CD14-positive monocyte (primary cell): ENCODE measurements at places on chromosomes 5 and 9.

GRCh38 chr5:5418764-5419163 is 3.7 kb upstream of the ICE1 start:
- DNase-seq = no peak

DNA sequence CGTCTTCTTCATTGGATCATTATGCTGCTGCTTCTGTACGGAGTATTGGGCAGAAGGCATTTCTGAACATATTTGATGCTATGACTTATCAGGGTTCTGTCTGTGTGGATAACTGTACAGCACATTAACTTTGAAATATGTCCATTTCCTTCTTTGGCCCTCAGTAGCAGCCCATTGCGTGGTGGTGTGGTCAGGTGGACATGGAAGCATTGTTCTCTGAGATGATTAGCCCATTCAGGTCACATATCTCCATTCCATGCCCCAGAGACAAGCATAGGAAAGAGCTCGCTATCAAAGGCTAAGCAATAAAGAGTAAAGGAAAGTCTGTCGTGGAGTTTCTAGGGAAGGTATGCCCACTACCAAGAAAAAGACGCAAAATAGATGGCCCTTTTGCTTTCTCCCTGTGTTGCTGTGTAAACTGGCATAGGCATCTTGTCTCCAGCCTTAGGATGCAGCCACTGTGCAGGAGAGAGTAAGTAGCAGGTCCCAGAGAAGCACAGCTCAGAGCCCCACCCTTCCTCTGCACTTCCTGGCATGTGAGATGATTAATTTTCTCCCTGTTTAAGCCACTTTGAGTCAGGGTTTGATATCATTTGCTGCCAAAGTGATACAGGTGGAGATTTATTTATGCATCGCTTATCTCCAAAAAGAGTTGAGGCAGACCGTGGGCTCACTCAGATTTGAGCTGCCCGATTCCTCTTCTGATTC is 221.9 kb downstream of the PDZD2 start:
- DNase-seq = no peak

GRCh38 chr5:171808951-171809350 is 23.3 kb downstream of the SMIM23 start:
- no peak for DNase-seq

GRCh38 chr9:104981543-104982129 is 53.7 kb upstream of the ABCA1 start:
- DNase-seq = no peak

DNA sequence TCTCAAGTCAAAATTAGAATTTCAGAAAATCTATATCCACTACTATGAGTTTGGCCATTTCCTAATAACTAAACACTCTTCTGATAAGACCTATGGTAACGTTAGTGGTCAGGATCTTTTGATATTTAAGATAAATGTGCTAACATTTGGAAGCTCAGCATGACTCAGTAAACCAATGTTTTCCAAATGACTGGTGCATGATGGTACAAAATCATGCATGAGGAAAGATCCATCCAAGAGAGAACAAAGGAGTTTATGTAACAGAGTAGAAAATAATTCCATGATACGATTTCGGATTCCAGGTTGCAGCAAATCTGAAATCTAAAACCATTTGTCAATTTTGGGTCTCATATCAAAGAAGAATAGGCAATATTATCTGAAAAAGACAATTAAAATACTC is 279.2 kb downstream of the NSG2 start:
- no peak for DNase-seq

GRCh38 chr5:147860641-147861025 is 17.9 kb upstream of the SCGB3A2 start:
- DNase-seq = no peak

DNA sequence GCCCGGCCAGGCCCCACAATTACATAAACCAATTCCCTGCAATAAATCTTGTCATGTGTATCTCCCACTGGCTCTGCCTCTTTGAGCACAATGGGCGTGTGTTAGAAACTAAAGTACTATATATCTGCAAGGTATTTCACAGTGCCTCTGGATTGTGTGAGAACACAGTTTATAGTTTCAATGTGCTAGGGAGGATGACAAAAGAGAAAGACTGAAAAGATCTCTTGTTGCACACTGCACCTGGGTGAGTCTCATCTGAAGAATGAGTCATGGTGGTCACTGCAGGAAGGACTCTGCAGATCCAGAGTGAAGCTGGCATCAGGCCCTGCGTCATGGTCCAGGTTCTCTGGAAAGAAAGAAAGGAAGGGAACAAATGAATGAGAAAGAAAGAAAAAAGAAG is 20.7 kb upstream of the CTSV start:
- no peak for DNase-seq

DNA sequence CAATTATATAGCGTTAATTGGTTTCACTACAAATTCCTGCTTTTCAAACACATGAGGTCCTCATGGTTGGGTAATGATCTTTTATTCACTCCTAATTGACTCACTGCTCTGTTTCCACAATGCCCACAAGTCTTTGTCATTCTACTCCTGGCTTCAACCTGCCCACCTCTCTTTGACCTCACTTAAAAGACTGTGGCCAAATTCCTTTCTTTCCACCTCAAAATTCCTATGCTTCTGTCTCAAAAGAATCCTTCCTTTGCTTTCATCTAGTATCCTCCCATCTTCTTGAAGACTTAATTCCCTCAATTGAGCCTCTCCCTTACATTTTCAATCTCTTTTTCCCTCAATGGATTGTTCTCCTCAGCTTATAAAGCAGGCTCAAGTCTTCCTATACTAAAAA is 4.9 kb downstream of the APBA1 start:
- no peak for DNase-seq

- no peak for DNase-seq
These were observed 212.5 kb upstream of the IER5L start for GRCh38 chr9:129390541-129390940.

GRCh38 chr9:134210511-134210907 is 46.1 kb upstream of the RNU6ATAC start:
- DNase-seq = no peak

DNA sequence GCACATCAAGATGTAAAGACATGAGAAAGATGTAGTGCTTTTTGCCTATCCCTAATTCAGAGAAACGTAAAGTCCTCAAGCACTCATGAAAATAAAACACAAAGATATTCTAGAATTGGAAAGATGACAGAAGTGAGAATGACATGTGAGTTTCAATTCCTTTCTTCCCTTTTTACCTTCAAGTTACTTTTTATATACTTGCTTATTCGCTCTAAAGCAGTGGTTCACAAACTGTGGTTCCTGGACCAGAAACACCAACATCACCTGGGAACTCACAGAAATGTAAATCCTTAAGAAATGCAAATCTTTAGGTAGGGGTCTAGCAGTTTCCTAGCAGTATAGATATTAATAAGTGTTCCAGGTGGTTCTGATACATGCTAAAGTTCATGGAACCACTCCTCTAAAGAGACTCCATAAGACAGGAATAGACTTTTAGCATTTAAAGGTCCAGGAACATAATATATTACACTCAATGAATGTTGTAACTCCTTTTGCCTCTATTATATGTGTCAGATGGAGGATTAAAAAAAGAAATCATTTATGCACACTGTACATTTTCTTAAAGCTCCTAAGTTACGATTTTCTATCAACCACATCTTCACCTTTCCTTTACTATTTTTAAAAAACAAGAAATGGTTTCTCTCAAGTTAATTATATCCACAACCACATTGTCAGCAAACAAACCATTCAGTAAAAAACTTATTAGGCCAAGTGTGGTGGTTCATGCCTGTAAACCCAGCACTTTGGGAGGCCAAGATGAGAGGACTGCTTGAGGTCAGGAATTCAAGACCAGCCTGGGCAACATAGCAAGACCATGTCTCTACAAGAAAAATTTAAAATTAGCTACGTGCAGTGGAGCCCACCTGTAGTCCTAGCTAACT is 39.9 kb downstream of the ERP44 start:
- DNase-seq = no peak

GRCh38 chr5:157523976-157524375 is 51.6 kb downstream of the ADAM19 start:
- DNase-seq = no peak

DNA sequence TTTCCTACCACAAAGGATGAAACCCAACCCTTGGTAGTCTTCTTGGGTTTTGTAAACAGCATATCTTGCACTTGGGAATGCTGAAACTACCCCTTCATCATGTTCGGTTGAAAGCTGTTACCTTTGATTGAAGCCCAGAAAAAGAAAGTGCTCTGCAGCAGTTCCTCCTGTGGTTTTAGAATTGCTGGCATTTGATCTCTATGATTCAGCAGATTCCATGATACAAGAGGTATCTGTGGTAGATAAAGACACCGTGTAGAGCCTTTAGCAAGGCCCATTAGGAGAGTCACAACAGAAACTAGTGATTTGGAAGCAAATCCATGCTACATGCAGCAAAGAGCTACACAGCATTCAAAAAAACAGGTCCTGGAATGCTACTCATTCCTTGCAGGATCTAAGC is 557.0 kb downstream of the TLE1 start:
- no peak for DNase-seq

DNA sequence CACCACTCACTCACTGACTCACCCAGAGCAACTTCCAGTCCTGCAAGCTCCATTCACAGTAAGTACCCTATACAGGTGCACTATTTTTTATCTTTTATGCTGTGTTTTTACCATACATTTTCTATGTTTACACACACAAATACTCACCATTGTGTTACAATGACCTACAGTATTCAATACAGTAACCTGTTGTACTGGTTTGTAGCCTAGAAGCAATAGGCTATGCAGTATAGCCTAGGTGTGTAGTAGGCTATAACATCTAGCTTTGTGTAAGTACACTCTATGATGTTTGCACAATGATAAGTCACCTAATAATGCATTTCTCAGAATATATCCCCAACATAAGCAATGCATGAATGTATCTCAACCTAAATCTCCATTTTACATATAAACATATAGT is 541.1 kb downstream of the NR2F1-AS1 start:
- no peak for DNase-seq

- DNase-seq = no peak
These were observed 10.8 kb downstream of the GABRB2 start for GRCh38 chr5:161535762-161536161.

GRCh38 chr9:111036946-111037345 is 1.3 kb downstream of the LPAR1 start:
- DNase-seq = no peak

- DNase-seq = no peak
These were observed 96.0 kb downstream of the HINT1 start for GRCh38 chr5:131068893-131069643.

GRCh38 chr5:90398726-90399125 is 10.8 kb downstream of the CETN3 start:
- no peak for DNase-seq

GRCh38 chr5:84411832-84412605 is 27.3 kb upstream of the EDIL3 start:
- DNase-seq = no peak

DNA sequence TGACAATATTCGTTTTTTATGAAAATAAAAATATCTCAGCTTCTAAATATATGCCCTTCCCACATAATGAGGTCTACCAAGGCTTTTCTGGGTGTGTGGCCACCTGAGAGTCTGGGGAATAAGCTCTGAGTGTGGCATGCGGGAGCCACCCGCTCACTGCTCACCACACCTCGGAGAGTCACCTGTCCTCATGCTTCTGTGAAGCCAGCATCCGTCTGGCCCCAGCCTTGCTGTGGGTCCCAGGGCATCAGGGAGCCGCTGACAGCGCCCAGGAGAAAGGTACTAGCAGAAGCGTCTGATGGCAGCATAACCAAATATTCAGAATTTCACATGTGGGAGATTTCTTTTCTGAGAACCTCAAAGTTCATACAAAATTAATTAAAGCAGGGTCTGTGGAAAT is 133.2 kb upstream of the IRX4 start:
- no peak for DNase-seq

DNA sequence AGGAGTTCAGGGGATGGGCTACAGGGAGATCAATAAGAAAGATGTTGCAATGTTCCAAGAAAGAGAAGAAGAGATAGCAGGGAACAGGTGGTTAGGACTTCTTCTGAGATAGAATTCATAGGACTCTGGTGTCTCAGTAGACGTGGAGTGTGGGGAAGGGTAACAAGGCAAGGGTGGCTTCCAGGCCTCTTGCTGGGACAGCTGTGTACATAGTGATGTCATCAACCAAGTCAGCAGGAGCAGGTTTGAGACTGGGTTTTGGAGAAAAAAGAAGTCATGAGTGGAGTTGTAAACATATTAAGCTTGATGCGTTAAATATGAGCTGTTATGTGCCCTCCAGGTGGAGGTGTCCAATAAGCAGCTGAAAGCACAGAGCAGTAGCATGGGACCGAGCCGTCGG is 211.8 kb upstream of the RASEF start:
- no peak for DNase-seq

DNA sequence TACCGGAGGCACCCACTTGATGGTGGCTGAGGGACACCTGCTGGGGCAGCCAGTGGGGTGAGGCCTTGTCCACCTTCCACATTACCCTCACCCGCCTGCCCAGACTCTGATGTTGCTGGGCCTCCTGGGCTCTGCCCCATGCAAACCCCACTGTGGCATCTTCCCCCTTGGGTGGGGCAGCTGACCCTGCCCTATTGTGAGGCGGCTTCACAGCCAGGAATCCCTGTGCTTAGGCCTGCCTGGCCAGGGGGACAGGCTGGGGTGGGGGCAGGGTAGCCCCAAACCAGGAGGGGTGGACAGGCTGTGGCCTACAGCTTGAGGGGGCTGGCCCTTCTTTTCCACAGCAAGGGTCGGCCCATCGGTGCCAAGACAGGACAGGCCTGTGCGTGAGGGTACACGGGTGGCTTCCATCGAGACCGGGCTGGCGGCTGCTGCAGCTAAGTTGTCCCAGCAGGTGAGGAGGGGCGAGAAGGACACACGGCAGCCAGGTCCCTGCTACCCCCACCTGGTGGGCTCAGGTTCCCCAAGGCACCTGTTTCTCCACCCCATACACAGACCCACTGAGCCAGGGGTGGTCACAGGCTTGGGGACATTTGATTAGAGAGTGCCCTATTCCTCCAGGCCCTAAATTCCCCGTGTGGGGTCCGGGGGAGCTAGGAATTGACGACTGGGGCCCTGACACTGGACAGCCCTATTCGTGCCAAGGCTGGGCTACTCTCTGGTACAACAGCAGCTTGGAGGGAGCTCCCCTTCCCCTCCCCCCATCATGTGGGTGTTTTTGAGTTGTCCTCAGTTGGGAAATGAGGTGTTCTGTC is 99.2 kb downstream of the PHF2 start:
- no peak for DNase-seq

GRCh38 chr9:14779566-14780022 is 57.1 kb upstream of the CER1 start:
- DNase-seq = no peak

DNA sequence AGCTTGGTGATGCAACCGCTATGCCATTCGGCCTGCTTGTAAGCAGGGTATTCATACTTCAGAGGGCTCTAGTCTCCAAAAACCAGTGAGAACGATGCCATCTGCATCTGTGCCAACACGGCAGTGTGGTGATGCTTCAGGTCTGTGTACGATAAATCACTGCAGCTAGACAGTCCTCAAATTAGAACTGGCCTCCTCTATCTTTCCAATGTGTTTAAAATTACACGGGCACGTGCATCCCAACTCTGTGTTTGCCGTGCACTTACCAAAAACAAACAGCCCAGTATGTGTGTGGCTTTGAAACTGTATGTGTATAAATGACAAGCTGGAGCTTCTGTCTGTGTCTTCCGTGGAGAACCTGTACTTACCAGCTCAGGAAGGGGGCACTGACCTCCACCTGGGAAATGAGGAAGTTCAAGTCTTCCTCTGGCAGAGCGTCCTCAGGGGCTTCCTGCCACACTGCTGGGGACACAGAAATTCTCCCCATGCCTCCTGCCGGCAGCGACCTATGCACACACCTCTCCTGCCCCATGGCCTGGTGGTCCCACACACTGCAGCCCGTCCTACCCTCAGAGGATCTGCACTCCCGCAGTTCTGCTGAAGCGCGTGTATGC is 12.3 kb downstream of the MED10 start:
- DNase-seq = no peak

GRCh38 chr5:75566710-75567309 is 44.4 kb upstream of the ANKDD1B start:
- peak; percentile 92 for DNase-seq

- DNase-seq = no peak
These were observed 881 bp downstream of the SUB1 start for GRCh38 chr5:32586276-32586599.
